ENCODE measurements at places on chromosomes 3 and 15.

GRCh38 chr15:78200276-78200930, 34.0 kb downstream of the ACSBG1 start:
- DNase-seq: no peak

- DNase-seq: no peak
Measured at GRCh38 chr3:65385805-65386204, 652.9 kb downstream of the MAGI1 start.

- peak; percentile 70 for DNase-seq
Measured at GRCh38 chr3:111797171-111797615, 61.9 kb upstream of the PHLDB2 start.

DNA sequence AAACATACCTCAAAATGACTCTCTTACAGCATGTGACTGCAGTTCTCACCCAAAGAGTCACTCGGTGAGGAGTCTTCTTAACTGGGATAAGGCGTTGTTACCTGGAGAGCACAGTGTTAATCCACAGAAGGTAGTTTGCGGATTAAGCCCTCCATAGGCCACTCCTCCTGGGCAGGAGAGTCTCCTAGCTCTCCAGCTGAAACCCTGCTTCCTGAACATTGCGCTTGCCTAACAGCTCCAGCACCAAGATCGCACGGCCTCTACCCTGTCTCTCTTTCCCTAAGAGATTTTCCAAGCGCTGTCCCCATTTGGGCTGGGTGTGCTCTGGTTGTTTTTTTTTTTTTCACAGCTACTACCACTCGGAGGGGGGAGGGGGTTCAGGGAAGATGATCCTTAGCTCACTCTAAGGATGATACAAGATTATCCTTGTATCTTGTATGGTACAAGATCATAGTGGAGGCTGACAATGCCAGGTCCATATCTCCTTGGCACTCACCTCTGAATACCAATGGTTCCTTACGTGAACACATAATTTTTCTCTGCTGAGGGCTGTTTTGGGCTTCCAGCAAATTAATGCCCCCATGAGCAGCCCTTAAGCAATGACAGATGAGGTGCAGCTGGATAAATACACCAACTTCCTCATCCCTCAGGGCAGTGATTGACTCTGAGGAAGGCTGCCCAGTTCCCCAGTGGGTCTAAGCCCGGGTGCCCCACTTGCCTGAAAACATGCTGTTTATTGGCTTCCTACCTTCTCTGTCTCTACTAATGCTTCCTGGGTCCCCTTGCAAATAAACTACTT, 185.2 kb upstream of the TSC22D2 start:
- DNase-seq: no peak

- DNase-seq: no peak
Measured at GRCh38 chr3:194761384-194761783, 75.7 kb downstream of the FAM43A start.

DNA sequence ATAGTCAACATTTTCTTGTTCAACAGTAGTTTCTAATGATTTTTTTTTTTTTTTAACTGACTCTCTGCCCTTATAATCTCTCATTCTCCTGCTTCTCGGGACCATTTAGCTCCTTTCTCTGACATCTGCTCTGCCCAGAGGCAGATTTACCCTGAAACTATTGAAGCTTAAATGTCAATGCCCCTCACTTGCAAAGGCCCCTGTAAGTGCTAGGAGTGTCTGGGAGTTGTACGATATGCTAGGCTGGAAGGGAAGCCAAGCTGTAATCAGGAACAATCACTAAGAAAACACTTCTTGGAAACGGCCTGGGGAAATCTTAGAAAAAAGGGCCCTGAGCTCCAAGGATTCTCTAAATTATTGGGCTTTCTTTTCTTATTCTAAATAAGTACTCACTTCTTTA, 5.8 kb upstream of the PLOD2 start:
- DNase-seq: no peak

GRCh38 chr3:106750092-106750491, 627.1 kb upstream of the CCDC54 start:
- no peak for DNase-seq

GRCh38 chr15:51649659-51650521, 27.3 kb upstream of the DMXL2 start:
- DNase-seq: peak; percentile 66

DNA sequence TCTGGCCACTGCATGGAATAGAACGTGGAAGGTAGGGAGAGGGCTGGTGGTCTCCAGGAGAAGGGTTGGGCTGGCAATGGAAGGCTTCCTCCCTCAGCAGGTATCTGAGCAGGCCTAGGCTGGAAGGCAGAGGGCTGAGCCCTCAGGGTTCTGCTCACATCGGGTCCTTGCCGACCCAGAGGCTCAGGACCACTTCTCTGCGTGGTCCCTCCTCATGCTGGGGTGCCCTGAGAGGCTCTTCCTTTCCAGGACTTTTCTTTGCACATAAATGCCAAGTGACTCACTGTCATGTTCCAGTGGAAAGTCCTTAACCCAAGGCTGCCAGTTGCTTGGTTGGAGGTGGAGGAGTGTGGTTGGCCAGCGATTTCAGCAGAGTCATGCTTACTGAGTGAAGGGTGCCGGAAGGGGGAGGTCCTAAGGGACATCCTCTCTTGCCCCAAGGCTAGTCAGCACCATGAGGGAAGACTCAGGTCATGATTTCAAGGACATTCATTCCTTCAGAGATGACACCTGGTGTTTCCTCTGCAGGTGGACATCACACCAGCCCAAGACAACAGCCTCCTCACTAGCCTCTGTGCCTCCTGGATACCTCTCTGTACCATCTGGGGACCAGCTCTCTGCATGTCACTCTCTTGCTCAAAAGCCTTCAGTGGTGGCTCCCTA, 8.2 kb downstream of the SLC6A6 start:
- peak; percentile 92 for DNase-seq

GRCh38 chr3:49434731-49435130, 5.6 kb upstream of the NICN1 start:
- no peak for DNase-seq

DNA sequence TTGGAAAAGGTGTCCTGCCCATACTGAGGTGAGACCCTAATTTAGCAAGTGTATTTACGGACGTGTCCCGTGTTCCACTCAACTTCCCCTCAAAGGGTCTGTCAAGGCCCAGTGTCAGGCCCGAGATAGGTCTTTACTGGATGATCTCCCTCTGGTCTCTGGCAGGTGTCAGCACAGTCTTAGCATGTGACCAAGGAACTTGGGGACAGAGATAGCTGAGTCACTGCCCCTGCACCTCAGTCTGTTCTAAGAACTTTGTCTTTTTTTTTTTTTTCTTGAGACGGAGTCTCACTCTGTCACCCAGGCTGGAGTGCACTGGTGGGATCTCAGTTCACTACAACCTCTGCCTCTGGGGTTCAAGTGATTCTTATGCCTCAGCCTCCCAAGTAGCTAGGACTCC, 32.1 kb upstream of the ALPK3 start:
- DNase-seq: no peak

- DNase-seq: no peak
Measured at GRCh38 chr3:67301556-67301955, 303.4 kb downstream of the KBTBD8 start.
